ENCODE measurements at places on chromosomes 5 and 9. TPM values are rescaled to one million over a fixed set of nuclear protein-coding genes. Genes with fewer than 3 reads are reported as not detected.

GRCh38 chr5:152170350-152170749, 234.7 kb downstream of the NMUR2 start:
- DNase-seq, result no peak

DNA sequence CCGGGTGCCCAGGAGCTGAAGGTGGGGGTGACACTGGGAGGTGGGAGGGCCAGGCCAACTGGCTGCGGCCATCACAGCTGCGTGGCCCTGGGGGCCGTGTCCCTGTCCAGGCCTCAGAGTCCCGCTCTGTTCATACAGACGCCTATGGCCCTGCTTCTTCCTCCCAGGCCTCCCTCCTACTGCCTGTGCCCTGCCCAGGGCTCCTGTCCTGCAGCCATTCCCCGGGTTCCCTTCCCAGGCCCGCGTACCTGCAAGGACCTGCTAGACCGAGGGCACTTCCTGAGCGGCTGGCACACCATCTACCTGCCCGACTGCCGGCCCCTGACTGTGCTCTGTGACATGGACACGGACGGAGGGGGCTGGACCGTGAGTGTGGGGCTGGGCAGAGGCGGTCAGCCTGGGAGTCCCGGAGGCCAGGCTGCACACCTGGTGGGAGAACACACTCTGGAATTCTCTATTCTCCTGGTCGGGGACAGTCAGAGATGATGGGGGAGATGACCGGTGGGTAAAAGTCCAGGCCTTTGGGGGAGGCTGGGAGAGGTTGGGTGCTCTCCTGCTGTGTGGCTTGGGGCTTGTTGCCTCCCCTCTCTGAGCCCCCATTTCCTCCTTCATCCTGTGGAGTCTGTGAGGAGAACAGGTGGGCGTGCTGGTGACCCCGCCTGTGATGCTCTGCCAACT, 4.5 kb downstream of the FCN2 start:
- DNase-seq, result no peak

Gene SPINK6
- total RNA-seq, result not detected

Gene PAPPA
- 5.9 TPM for total RNA-seq

DNA sequence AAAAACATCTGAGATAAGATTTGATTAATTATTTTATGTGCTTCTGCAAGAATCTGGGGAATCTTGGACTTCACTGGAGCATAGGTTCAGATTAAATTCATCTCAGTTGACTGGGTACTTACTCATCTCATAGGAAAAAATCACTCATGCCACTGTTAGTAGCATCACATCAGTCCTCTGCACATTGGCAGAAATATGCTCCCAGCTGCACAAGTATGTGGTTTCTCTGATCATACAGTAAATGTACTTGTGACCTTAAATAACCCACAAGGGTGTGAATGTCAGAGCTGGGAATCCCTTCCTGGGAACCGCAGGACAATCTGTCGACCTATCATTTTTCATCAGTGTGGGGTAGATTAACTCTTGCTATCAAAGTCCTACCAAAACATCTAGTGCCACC, 203.7 kb upstream of the SLC24A2 start:
- DNase-seq, result no peak

- DNase-seq, result no peak
Observed at GRCh38 chr5:127935398-127935797, 148.2 kb upstream of the SLC12A2 start.

DNA sequence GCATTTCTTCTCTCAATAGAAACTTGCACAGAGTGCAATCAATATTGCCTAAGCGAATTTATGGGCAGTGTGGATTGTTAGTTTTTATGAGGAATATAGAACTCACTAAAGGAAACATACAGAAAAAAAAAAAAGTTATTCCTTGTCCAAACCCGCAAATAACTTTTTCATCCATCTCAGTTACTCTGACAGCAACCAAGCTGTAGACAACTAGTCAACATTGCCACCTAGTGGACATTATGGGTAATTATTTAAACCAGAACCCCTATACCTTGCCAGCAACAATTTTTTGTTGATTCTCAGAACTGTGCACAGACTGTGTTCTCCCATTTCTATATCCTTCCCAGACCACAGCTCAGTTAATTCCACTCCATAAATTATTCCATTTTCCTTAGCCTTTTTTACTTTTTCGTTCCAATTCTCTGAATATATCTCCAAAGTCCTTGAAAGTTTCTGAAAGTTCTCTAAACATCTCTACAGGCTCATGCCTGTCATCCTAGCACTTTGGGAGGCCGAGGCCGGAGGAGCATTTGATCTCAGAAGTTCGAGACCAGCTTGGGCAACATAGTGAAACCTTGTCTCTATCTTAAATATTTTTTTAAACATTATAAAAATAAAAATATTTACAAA, 2.6 kb upstream of the AFAP1L1 start:
- no peak for DNase-seq

DNA sequence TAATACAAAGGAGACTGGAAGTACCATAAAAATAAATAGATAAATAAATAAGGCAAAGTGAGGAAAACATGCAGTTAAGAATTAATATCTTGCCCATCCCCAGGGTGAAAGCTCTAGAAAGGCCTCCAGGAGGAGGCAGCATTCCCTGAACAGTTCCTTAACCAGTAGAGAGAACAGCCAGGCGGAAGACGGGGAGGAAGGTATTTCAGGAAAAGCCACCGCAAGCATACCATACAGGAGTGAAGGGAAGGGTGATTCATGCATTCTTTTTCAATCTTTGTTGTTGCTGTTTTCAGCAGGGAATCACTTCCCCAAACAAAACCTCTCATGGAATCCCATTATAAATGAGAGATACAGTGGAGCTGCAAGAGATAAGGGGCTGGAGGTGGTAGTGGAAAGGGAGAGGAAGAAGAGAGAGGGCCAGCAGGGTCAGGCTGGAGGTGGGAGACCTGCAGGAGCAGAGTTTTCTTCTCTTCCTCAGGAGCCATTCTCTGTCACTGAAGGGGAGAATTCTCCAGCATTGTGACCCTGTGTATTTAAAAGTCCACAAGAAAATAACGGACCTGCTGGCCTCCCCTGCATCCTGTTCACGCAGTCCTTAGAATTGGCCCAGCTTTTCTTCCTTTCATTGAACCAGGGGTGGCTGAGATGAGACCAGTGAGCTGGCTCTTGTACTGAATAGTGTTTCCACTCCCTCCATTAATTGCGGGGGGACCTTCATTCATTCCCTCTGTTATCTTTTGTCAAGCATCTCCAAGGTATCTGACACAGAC, 255.9 kb downstream of the FAM114A2 start:
- no peak for DNase-seq

DNA sequence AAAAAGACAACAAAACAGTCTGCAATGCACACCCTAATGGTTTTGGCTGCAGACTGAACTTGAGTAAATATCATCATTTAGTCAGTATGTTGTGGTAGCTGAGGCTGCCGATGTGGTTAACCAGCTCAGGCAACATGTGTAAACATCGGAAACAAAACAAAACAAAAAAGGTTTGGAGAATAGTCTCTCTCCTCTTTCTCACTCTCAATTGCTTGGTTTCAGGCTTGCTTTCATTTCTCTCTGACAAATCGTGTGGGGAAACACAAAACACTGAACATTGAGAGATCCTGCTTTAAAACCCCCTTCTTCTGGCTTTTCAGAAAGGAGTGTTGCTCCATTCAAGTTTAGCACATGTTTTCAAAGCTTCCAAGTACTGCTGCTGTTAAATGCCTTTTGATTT, 453.3 kb downstream of the BNC2 start:
- DNase-seq, result no peak

DNA sequence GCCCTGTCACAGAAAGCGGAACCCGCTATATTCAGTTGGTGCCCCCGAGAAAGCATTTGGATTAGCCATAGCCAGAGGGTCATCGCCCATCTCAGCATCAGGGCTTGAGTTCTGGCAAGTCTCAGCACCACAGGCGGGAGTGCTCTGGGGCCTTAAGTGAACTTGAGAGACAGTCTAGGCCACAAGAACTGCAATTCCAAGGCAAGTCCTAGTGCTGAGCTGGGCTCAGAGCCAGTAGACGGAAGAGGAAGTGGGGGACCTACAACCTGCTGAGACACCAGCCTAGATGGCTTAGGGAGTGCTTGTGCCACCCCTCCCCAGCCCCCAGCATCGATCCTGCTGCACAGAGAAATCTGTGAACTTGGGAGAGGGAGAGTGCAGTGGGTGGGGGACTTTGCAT, 594.9 kb downstream of the CCDC171 start:
- no peak for DNase-seq

DNA sequence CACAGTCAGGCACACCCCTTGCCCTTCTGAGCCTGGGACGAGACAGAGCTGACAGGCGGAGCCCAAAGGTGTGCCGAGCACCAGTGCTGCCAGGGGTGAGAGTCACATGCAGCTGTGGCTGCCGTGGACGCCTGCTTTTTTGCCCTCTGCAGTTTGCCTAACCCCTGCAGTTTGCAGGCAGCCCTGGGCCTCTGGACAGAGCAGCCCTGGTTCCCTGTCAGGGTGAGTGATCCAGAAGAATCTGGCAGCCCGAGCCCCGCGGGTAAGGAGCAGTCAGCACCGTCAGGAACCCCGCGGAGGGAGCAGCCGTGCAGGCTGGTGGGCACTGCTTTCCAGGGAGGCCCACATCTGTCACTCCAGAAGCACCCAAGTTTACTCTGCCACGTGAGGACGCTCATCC, 30.3 kb downstream of the CEP72 start:
- no peak for DNase-seq

DNA sequence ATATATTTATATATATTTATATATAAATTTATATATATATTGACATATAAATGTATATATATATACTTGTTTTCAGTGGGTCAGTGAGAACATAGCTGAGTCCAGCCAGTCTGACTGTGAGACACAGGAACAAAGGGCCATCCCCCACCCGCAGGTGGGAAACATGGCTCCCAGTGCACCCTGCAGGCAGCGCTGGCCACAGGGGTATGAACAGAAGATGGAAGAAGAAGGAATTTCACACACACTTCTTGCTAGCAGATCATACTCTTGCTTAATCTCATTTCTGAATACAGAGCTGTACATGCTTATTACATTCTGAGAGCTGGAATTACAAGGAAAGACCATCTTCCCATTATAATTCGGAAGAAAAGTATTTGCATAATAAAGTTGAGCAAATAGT, 595.4 kb downstream of the IRX1 start:
- DNase-seq, result no peak

DNA sequence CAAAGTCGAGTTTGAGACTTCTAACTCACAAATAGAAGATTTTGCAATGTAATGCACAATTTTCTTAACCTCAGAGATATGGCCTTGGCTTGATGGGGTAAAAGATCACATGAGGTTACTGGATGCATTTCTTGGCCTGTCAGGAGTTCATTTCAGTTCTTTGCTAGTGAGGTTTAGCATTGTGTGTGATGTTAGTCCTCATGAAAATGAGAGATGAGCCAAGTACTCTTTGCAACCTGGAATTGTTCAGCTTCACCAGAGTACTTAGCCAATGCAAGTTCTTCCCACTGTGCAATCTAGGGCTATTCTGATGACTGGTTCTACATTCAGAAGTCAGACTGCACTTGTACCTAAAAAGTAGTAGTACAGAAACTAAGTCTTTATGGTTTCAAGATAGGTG, 24.9 kb downstream of the GNAQ start:
- DNase-seq, result no peak

DNA sequence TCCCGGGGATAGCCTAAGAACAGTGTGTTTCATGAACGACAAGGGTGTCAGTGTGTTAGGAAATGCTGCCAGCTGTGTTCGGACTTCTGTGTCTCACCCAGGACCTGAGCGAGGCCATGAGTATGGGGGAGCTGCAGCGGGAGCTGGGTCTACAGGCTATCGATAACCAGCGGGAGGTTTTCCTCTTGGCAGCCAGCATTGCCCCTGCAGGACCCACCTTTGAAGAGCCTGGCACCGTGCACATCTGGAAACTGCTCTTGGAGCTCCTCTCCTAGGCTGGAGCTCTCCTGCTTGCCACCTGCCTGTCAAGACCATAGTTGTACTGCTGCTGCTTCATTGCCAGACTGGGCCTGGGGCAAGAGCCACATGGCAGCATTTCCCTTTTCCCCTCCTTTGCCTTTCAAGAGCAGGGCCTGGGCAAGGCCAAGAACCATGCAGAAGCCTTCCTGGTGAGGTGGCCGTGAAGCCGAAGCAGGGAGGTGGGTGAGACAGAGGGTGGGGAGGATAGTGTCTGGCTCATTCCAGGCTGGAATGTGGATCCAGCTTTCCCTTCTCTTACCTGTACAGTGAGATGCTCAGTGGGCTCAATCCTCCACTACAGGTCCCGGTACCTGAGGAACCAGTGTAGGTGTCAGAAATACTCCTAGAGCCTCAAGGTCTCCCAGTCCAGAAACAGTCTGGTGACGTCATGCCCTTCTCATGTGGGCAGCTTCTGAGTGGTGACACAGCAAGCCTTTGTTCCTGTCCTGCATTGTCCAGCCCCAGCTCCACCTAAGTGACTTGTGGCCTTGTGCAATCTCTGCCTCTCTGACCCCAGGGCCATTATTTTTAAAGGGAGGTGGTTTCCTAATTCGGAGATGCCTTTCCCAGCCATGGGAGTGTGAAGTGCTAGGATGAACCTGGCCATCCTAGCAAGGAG, 6.6 kb downstream of the ARL10 start:
- no peak for DNase-seq

Gene OR13C3
- not detected for total RNA-seq

DNA sequence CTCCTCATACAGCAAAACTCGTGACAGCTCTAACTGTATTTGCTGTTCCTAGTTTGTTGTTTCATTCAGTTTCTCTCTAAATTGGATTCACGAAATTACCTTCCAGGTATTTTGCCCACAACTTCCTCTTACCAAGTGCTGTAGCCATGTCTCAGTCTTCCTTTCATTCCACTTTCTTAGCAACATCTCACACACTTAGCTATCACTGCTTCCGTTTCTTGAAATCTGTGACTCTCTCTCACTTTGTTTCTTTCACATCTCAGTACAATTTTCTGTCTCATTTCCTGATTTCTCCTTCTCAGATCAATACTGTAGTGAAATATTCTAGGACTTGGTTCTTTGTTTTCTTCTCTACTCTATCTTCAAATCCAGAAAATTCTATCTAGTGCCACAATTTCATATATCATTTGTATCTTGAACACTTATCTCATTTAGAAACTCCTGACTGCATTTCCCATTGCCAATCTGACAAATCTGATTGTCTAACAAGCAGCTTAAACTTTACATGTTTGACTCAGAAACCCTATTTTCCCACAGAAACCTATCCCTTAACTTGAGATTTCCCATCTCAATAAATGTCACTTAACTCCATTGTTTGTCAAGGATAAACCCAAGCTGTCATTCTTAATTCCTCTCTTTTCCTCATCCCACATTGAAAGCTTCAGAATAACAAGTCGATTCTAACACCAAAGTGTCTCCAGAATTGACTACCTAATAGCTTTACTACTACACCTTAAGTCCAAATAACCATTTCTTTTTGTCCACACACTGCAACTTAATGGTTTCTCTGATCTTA, 303.1 kb downstream of the CDH12 start:
- DNase-seq, result no peak

DNA sequence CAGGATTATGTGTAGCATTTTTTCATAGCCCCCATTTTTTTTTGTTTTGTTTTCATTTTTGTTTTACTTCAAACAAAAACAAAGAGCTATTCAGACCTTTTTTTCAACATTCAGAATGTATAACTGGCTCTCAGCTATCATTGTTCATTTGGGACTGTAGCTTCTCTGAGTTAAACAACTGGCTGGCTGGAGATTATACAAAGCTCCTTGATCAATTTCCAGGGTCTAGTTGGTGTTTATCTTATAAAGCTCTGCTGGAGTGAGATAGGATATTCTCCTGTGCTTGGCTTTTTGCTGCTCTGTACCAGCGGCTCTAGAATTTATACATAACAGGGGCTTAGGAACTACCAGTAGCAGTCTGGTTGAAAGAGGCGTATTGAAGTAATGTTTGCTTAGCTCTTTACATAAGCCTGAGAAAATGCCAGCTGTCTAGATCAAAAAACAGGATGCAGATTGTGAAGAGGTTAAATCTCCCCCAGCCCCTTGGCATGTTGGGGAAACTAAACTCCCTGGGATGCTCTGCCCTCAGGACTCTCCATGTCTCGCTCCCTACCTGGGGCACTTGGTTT, 15.2 kb downstream of the GARNL3 start:
- DNase-seq, result no peak

Data from urinary bladder (tissue), 4 donors.